ENCODE measurements at places on chromosomes 7 and 10. TPM values are rescaled to one million over a fixed set of nuclear protein-coding genes. Genes with fewer than 3 reads are reported as not detected.

FGL2 gene
- 0.66 TPM for total RNA-seq

DNA sequence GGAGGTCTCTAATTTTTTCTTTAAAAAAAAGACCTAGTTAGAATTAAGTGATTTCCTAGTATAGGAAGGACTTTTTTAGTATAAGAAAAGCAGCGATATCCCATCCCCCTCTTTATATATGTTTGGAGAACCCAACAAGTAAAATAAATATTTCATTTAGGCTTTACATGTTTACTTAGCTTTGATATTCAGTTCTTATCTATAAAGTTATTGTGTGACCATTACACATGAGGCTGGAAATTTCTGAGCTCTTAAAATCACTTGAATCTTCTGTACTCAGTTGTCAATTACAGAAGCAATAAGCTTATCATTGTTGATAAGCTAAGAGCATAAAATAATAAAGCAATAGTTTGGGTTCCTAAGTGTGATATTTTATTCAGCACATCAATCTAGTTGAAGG lies 89.7 kb downstream of the AASS start:
- no peak for DNase-seq

TFR2 gene
- total RNA-seq, result 1.4 TPM

GRCh38 chr10:72605122-72605521 lies 20.8 kb downstream of the MICU1 start:
- no peak for DNase-seq

GPR15LG gene
- total RNA-seq, result not detected

ADCY1 gene
- total RNA-seq, result 2.3 TPM

DNA sequence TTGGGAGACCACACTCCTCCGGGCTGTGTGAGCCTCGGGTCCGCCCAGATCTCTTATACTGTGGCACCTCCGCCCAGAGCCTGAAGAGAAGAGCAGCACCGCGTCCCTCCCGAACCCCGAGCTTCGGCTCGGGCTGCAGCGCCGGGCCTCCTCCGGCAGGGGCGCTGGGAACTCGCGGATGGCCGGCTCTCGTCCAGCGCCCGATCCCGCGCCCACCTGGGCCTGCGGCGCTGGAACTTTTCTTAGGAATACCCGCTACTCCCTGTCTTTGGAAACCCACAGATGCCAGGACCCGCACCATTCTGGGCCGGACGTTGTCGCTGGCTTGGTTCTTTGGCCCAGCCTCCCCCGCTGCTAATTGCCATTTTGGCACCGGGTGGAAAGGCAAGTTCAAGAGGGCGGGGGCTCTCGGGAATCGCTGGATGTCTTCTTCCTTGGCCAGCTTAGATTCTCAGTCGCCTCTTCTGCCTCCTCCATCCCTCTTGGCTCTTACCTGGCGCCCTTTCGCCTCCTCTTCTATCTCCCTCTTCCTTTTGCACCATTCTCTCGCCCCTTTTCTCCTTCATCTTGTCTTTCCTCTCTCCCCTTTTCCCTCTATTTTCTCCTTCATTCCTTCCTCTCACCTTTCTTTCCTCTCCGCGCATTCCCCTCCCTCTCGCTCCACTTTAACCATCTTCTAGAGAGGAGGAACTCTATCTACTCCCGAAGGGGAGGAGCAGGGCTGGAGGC lies 2.1 kb upstream of the SORCS3 start:
- DNase-seq, result peak; percentile 20

DNA sequence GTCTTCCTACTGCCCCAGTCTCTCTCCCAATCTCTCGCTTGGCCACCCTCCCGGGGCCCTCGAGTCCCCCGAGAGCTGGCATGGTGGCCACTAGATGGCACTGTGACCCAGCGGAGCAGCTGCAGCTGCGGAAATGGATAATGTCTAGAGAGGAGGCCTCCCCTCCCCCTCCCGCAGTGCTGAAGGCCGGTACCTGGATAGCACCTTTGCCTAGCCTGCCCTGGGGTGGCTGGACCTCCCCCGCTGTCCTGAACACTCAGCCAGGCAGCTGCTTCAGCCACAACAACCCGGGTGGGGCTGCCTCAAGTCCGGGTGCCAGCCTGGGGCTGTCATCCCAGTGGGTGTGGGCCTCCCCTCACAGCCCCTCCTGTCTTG lies 65.2 kb downstream of the GOLGA7B start:
- peak; percentile 66 for DNase-seq

TMEM273 gene
- not detected for total RNA-seq

SNX13 gene
- total RNA-seq, result 53.3 TPM

- no peak for DNase-seq
These were observed 8.0 kb downstream of the VSTM4 start for GRCh38 chr10:49107111-49107886.

GRCh38 chr7:117669818-117670217 lies 190.0 kb downstream of the CFTR start:
- no peak for DNase-seq

LRIT1 gene
- total RNA-seq, result not detected

DNA sequence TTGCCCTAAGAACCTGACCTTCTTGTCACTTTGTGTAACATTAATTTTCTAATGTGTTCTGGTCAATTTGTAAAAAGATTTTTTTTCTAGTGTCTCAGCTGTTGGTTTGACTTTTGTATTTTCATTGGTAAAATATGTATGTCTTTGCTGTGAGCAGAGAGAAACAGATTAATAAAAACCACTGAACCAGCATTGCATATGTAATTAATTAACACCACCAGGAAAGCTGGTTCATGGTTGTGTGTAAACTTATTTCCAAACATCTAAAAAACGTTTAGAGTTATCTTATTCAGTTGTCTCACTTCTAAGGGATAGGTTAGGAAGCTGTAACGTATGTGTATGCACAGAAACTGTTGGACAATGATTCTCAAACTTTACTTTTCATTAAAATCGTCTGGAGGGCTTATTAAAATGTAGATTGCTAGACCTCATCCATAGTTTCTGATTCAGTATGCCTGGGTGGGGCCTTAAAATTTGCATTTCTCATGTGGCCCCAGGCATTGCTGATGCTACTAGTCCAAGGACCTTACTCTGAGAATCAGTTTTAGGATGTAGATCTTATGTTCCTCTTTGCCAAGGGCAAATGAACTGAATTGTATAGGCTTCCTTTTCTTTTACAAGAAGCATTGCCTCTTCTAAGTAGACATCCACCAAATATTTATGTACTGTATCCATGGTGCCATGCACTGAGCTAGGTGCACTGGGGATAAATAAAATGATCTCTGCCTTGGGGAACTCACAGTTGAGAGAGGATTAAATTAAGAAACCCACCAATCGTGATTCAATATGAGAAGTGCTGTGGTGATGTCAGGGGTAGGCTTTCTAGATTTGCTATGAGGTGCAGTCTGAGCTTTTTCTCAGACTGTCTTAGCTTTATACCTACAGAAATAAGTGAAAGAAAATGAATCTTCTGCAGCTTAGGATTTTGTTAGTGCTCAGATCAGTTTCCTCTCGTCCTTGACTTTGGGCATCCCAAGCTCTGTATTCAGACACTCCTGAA lies 98.7 kb downstream of the AUTS2 start:
- no peak for DNase-seq

TUBAL3 gene
- 1.6 TPM for total RNA-seq

- no peak for DNase-seq
These were observed 193.2 kb downstream of the CREB5 start for GRCh38 chr7:28605427-28606085.

DNA sequence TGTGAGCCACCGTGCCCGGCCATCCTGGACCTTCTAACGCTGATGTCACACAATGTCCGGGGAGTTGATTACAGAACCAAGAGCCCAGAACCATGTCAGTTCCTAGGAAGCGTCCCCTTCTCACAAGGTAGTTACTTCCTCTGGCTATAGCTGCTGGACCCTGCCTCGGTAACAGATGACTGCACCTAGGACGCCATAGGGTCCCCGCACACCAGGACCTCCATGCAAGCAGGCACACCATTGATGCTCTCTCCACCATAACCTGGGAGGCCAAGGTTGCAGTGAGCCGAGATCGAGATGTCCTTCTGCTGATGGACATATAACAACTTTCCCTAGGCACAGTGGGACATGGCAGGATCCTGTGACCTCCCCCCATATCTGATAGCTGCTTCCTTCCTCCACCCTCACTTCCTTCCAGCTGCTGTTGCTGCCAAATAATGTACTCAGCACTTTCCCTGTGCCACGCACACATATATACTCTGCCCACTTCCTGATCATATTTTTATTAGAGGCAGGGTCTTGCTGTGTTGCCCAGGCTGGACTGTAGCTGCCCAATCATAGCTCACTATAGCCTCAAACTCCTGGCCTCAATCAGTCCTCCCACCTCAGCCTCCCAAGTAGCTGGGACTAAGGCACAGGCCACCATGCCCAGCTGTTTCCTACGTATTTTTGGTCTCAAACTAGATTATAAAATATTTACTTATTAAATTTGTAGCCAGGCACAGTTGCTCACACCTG lies 3.5 kb upstream of the SNX8 start:
- no peak for DNase-seq

DNA sequence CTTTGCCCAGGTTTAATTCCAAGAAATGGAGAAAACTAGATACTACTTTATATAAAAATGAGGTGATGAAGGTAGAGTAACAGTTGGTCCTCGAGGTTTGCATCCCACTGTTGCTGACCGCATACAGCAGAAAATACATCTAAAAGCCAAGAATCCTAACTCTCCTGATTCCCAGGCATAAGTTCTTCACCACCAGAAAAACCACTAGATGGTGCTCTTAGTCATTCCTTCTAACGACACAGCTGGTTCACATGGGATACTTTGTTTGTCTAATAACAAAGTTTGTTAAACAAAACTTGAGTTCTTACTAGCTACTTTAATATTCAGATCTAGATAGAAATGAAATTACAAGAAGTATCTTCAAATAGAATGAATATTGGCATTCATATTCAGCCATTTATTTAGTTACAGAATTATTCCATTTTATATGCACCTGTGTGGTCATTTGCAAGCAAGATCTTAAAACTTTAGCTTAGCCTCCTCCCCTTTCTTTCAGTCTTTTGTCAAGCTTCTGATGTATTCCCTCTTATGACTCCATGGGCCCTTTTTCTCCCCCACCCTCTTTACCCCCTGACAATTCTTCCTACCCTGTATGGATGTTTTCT lies 54.1 kb upstream of the CYP26C1 start:
- DNase-seq, result peak; percentile 52

- DNase-seq, result no peak
These were observed 49.1 kb upstream of the GPAM start for GRCh38 chr10:112232670-112233069.

DNA sequence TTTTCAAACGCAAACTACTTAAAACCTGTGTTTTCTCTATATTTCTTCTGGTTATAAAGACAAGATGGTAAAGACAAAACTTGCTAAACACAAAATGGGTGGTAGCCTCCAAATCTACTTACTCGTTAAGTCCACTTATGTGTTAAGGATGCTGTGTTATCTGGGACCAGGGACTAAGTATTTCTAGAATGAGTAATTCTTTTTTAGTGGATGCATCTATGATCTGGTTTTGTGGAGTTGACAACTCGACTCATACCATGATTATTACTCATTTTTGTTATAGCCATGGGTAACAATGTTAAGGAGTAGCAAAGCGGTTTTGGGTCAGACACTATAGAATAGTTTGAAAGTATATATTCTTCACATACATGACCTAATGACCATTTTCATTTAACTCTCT lies 239.5 kb upstream of the FOXP2 start:
- no peak for DNase-seq

CALHM1 gene
- not detected for total RNA-seq

LDB1 gene
- 25.1 TPM for total RNA-seq

DNA sequence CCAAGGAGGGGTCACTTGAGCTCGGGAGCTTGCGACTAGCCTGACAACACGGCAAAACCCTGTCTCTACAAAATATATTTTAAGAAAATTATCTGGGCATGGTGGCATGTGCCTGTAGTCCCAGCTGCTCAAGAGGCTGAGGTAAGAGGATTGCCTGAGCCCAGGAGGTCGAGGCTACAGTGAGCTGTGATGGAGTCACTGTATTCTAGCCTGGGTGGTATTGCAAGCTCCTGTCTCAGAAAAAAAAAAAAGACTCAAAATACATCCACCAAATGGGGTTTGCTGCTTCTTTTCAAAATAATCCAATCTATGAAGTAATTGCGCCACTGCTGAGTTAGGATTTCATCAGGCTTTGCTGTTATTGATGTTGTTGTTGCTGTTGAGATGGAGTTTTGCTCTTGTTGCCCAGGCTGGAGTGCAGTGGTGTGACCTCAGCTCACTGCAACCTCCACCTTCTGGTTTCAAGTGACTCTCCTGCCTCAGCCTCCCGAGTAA lies 11.1 kb upstream of the VIM start:
- no peak for DNase-seq

GRCh38 chr10:24114556-24114955 lies 94.4 kb upstream of the KIAA1217 start:
- no peak for DNase-seq

- DNase-seq, result peak; percentile 29
These were observed 2.6 kb upstream of the SAMD8 start for GRCh38 chr10:75108684-75109458.

- DNase-seq, result no peak
These were observed 534.8 kb upstream of the MGMT start for GRCh38 chr10:128932071-128932820.

DNA sequence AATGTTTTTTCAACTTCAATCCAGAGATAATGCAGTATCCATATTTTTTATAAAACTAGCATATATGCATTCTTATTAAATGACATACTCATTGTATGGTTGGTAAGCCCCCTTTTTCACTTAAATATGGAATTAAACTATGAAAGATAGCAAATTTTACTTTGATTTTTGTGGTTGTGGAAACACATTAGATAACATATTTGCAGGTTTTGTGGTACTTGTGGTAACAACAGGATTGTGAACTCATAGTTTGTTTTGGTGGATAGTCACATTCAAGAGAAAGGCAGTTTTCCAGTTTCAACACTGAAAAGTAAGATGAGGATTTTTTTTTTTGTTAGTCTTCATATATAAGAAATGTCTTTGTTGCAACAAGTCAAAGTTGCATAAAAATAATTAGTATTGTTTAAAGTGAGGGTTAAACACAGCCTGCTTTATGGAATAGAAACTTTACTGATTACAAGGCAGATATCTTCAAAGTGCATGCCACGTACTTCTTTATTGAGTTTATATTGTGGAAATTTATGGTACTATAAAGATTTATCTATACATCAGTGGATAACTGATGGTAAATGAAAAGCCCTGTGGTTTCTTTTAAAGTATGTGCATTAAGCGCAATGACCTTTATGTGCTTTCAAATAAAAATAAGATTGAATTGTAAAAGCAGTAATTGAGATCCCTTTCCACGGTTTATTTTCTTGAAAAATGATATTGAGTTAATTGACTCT lies 39.7 kb upstream of the SEMA3D start:
- DNase-seq, result no peak

GRCh38 chr10:50574305-50574704 lies 49.5 kb downstream of the SGMS1 start:
- DNase-seq, result no peak

GRCh38 chr7:86243171-86243570 lies 400.5 kb upstream of the GRM3 start:
- DNase-seq, result no peak
